ENCODE measurements at places on chromosomes 6 and 20.

DNA sequence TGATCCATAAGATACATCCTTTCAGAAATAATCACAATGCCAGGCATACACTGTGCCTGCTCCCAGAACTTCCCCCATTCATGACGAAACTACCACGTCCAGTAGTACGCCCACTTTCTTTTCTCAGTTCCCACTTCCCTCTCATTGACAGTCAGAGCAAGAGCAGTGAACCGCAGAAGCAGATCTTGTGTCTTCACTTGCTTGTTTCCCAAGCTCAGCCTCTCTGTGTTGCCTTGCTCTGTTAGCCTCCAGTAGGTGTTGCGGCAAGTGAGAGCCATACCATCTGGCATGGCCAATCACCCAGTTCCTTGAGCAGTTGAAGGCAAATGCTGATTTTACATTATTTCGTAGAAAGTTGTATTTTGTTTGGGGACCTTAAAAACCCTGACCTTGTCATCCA, 11.7 kb downstream of the UST start:
- DNase-seq = no peak

DNA sequence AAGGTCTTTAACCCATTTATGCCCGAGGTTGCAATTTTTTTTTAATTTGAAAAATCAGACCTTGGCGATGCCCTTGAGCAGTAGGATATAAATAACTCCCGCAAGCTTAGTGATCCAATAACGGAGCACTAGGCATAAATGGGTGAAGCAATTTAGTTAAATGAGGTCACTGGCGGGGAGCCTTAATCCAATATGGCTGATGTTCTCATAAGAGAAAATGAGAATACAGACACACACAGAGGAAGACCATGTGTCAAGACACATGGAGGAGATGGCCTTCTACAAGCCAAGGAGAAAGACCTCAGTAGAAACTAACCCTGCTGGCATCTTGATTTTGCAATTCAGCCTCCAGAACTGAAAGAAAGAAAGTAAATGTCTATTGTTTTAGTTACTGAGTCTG, 735 bp downstream of the SIRPG start:
- no peak for DNase-seq

DNA sequence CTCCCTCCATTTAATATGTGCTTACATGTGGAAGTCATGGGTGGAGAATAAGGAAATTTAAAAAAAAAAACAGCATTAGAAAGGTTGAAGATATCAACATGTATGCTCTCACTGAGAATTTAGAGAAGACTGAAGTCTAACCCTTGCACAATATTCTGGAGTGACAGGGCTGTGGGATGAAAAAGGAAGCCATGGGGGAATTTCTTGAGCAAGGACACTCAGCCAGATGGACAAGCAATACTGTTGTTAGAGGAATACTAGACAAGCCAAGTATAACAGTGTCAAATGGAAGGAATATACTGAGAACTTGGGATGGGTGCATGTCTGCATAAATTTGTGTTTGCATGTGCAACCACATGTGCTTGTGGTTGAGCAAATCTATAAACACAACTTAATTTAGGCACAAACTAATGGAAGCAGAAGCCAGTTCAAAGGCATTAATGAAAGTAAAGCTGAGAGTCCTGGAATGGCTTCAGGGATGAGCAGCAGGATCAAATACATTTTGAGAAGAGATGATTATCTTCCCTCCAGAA, 119.7 kb downstream of the ADGRB3 start:
- no peak for DNase-seq

- no peak for DNase-seq
These were observed 487.0 kb upstream of the PTCHD4 start for GRCh38 chr6:48597951-48598350.

- no peak for DNase-seq
These were observed 154.0 kb downstream of the THBS2 start for GRCh38 chr6:169099411-169100202.

DNA sequence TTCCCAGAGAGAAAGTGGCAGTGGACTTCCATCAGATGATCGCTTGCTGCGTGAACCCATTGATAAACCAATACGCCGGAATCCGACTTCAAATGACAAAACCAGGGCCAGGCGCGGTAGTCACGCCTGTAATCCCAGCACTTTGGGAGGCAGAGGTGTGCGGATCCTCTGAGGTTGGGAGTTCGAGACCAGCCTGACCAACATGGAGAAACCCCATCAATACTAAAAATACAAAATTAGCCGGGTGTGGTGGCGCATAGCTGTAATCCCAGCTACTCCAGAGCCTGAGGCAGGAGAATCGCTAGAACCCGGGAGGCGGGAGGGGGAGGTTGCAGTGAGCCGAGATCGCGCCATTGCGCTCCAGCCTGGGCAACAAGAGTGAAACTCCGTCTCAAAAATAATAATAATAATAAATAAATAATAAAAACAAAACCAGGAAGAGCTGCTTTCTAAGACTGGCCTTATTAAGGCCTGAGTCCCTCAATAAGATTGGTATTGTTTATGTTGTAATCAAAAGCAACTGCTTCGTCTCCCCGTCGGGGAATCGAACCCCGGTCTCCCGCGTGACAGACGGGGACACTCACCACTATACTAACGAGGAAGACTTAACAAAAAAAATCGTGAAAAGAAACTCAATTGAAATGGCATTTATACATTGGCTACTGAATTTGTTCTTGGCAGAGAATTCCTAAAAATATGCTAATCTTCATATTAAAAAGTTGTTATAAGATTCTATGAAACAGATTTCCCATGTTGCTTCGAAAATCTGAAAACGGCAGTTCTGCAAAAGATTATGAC, 110.2 kb upstream of the ZNF184 start:
- DNase-seq = peak; percentile 64

Data from stimulated activated CD4-positive, alpha-beta T cell treated with anti-CD3 and anti-CD28 coated beads, Interleukin-2, amount 100 ng/mL, for 48 hours (primary cell).